ENCODE measurements at places on chromosomes 7 and 10.

- DNase-seq = no peak
These were observed 33.5 kb downstream of the SLC37A3 start for GRCh38 chr7:140364819-140365218.

DNA sequence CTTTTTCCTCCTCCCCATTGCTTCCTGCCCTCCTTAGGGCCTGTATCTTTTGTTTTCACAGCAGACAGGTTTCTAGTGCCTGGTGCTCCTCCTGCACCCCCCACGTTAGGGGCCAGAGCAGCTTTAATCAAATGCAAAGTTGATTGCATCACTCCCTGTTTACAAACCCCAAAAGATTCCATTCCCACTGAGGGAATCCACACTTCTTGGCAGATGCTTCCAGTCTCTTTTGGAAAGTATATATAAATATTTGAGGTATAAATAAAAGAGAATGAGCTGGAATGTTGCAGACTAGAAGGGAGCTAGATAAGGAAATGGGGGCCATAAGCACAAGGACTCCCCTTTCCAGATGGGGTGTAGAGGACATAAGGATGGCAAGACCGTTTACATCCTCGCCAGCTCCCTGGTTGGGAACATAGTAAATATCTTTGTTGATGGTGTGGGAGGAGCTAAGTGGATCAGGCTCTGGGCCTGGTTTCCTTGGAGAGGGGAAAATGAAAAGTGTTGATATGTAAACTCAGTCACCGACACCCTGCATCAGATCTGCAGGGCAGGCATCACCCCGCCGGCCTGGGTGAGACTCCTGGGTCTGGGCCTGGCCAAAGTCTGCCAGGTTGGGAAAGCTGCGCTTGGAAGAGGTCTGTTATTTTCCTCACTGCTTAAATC lies 6.2 kb downstream of the RARRES2 start:
- DNase-seq = no peak

DNA sequence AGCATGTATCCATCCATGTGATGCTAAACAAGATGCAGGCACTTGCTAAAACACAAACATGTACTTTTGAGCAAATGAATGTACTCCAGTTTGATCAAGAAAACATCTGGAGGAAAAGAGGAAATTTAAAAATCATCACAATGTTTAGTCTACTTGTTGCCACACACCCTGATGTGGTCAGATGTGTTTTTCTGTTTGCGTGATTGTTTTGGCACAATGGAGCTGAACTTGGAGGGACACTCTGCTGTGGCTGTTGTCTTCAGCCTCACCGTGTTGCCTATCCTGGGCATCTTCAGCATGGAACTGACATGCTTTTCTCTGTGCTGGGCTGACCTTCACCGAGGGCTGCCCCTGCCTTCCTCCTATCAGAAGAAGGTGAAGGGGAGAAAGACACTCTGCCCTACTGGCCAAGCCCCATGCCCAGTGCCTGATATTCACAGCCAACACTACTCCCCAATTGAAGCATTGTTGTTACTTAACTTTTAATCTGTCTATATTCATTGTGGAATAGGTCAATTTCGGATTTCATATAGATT lies 268.3 kb upstream of the IGFBP3 start:
- DNase-seq = no peak

GRCh38 chr10:79028056-79028430 lies 40.7 kb upstream of the ZMIZ1 start:
- no peak for DNase-seq

DNA sequence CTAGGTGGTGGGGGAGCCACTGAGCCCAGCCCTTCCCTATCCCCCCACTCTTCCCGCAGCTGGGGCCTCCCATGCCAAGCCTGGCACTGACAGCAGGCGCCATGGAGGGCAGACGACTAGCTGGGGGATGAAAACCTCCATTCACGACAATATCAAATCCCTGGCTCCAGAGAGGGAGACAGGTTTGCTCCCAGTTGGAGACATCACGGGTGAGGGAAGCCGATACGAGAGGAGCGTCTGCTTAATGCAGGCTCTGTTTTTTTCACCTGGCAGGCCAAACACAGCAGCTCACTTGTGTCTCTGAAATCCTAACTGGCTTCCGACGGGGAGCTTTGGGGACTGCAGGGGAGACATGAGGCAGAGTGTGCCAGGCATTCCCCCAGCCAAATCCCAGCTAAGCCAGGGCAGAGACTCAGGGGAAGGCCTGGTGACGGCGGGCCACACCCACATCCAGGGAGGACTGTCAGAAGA lies 307.4 kb upstream of the ZMIZ1 start:
- no peak for DNase-seq

DNA sequence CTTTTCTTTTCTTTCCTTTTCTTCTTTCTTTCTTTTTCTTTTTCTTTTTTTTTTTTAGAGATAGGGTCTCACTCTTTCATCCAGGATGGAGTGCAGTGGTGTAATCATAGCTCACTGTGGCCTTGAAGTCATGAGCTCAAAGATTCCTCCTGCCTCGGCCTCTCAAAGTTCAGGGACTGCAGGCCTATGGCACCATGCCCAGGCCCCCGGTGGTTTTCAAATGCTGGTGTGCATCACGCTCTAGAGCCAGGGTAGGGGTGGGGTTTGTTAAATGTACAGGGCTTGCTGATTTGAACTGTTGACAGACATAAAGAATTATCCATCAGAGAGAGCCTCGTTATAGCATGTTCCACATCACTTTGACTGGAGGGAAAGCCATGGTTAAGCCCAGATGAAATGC lies 5.8 kb downstream of the MINDY4 start:
- DNase-seq = no peak

DNA sequence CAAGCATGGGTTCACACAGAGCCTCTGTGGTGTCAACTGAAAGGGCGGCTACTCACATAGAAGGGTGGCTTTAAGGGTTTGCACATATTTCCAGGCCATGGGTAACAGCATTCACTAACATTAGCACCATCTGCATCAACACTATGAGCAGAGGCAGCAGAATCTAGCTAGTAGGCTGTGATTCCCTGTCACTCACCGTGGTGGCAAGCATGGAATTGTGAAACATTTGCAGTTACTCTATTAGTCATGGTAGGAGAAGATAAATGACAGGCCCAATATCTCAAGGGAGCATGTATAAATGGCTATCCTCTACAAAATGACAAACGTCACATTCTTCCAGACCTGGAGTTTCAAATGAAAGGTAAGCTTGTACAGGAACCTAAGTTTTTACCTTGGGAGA lies 32.2 kb upstream of the CUBN start:
- no peak for DNase-seq

GRCh38 chr10:49592726-49593563 lies 17.2 kb upstream of the SLC18A3 start:
- peak; percentile 46 for DNase-seq

DNA sequence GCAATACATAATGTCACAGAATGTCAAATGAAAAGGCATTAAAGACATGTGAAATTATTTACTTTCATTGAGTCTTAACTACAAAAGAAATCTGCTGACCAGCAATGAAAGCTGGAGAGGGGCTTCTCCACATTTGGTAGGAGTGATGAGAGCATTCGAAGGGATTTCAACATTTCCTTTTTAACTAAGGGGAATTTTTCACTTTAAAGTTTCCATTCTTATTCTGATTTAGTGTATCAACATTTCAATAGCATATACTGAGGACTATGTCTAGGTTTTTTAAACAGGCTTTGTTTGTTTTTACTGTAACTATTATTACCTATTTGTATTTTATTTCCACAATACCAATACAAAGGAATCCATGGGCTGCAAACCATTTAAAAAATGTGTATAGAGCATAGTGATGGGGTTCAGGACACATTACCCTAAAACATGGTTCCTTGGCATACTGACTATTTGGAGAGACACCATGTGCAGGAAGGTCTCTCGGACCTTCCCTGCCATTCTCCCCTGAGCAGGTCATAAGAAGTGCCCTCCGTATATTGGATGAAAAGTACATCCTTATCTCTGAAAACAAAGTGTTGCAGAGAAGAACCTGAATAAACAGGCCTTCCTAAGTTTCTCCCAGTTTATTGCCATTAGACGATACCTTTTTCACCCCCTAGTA lies 278.7 kb downstream of the DOCK4 start:
- DNase-seq = no peak

- no peak for DNase-seq
These were observed 769 bp upstream of the TMEM248 start for GRCh38 chr7:66920256-66920655.

- DNase-seq = no peak
These were observed 2.6 kb downstream of the CNPY4 start for GRCh38 chr7:100122067-100122466.

- DNase-seq = no peak
These were observed 25.6 kb downstream of the SCD start for GRCh38 chr10:100372415-100373297.

DNA sequence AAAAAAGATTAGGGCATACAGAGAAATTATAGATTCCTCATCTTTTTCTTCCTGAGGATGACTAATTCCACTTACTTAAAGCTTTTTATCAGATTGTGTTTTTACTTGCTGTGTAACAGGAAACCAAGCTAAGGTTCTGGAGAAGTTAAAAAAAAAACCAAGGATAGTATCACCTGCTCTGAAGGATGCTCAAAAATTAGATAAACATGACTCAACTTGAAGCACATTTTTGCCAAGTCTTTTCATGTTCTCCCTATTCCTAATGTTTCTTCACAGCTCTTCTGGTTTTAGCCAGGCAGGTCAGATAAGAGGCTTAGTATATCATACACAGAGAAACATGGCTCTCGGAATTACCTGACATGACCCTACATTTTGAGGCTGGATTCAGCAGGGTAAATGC lies 90.3 kb downstream of the CPEB3 start:
- DNase-seq = no peak

GRCh38 chr7:132572526-132572925 lies 3.7 kb downstream of the PLXNA4 start:
- no peak for DNase-seq

- DNase-seq = no peak
These were observed 124.2 kb downstream of the TCERG1L start for GRCh38 chr10:131187274-131187673.

DNA sequence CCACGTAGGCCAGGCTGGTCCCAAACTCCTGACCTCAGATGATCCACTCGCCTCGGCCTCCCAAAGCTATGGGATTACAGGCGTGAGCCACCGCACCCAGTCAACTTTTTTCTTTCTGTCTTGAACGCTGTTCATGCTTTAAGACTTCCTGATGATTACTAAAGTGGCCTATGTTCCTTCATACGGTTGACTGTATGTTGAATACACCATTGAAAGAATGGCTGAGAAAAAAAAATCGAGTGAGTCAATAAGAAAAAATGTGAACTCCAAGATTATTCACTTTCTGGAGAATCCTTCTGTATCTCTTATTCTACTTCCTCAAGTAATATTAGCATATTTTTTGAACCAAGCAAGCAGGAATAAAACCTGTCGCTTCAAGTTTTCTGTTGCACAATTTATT lies 955.0 kb downstream of the GATA3 start:
- DNase-seq = no peak

DNA sequence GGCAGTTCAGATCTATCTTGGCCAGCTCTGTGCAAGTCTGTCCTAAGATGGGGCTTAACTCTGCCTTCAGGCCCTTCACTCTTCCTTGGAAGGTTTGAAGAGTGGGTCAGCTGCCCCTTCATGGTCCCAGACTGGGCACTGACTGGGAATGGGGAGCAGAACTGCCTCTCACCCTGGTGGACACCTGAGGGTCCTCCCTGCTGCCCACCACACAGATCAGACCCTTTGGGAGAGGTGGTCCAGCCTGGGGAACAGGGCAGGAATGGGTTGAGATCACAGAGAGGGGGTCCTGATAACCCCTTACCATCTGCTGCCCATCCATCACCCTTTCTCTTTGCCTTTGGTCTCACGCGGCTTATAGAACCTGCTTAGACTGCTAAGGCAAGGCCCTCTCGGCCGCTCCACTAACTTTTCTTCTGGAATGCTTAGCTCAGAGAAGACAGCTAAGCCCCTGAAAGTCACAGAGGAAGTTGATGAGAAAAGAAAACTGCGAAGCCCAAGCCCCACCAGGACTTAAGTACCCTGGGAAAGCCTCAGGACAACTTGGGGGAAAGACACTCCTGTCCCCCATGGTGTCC lies 402 bp upstream of the CDHR1 start:
- DNase-seq = no peak

DNA sequence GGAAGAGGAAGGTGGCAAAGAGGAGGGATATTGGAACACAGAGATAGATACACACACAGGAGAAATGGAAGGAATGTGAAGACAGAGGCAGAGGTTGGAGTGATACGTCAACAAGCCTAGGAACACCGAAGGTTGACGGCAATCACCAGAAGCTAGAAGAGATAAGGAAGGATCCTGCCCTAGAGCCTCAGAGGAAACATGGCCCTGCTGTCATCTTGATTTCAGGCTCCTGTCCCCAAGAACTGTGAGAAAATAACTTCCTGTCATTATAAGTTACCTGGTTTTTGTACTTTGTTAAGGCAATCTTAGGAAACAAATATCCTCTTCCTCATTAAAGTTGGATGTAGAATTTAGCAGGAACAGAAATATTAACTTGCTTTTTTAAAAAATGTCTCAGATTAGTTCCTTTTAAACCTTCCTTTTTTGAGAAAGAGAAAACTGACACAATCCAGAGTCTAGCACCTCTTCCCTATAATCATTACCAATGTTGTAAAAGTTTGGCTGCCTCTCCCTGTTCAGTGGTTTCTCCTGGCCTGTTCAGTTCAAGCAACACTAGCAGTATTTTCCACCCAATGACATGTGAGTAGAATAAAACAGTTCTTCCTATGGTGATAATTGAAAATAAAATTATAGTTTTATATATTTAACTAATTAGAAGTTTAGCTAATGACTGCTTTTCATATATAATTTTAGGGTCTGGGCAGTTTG lies 28.8 kb upstream of the GNAI1 start:
- no peak for DNase-seq

DNA sequence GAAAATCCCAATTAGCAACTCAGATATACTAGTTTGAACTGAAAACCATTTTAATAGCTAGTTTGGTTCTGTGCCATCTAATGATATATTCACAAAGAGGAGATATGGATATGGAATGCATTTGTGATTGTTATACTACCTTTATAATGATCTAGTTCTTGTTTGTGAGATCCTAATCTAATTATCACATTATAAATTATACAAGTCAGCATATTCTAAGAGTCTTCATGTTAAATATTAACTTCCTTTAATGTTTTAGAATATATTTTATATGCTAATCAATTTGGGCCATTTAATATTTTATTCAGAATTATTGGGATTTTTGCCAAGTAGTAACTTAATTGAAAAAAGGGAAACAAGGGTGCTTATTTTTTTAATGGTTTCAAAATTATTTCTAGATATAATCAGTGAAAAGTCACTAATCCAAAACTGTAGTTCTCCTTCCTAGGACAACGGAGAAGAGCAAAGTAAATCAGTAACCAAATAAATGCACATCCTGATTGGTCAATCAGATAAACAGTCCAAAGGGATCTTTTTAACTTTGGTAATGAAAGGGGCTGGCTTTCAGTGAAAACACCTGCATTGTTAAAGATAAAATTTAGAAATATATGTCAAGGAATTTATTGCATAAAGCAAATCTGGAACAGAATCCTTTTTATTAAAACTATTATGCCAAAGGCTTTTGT lies 173.9 kb upstream of the MEOX2 start:
- no peak for DNase-seq

All from stimulated activated CD4-positive, alpha-beta T cell treated with anti-CD3 and anti-CD28 coated beads, Interleukin-12 subunit alpha, Interleukin-12 subunit beta, amount 100 ng/mL, for 4 hours (primary cell).